ENCODE measurements at places on chromosomes 13 and 19.

DNA sequence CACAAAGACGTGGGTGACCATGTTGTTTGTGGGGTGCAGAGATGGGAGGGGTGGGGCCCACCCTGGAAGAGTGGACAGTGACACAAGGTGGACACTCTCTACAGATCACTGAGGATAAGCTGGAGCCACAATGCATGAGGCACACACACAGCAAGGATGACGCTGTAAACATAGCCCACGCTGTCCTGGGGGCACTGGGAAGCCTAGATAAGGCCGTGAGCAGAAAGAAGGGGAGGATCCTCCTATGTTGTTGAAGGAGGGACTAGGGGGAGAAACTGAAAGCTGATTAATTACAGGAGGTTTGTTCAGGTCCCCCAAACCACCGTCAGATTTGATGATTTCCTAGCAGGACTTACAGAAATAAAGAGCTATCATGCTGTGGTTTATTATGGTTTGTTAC lies 5.6 kb downstream of the KLK2 start:
- DNase-seq: no peak

DNA sequence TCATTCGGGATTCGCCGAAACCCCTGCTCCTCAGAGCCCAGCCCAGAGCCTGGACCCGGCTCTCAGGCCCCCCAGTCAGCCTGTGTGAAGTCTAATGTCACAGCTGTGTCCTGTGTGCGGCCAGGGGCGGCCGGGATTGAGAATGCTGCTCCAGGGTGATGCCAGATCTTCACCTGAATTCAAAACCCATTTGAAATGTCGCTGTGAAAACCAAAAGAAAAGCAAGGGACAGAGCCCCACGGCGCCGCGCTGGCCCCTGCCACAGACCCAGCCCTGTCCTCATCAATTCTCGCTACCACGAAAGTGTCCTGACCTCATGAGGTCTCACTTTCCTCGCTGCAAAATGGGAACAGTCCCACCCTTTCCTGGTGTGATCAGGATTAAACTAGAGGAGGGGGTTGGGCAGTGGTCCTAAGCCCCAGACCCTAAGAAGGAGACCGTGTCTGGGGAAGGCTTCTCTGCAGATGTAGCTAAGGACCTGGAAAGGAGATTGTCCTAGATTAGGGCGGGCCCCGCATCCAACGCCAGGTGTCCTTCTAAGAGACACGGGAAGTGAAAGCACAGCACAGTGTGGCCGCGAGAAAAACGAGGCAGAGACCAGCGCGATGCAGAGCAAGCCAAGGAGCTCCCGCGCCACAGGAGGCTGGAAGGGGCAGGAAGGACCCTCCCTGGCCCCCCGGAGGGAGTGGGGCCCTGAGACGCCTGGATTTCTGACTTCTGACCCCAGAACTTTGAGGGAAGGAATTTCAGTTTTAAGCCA lies 34.0 kb upstream of the SPACA7 start:
- DNase-seq: no peak

- peak; percentile 49 for DNase-seq
These were observed at the start of gene LAIR1 for GRCh38 chr19:54364775-54365257. Gene LAIR1 (minus strand): TSS chr19:54364931. CDS start chr19:54364804, 127 bp downstream.

- DNase-seq: no peak
These were observed 26.9 kb upstream of the TMEM160 start for GRCh38 chr19:47075179-47075810.

DNA sequence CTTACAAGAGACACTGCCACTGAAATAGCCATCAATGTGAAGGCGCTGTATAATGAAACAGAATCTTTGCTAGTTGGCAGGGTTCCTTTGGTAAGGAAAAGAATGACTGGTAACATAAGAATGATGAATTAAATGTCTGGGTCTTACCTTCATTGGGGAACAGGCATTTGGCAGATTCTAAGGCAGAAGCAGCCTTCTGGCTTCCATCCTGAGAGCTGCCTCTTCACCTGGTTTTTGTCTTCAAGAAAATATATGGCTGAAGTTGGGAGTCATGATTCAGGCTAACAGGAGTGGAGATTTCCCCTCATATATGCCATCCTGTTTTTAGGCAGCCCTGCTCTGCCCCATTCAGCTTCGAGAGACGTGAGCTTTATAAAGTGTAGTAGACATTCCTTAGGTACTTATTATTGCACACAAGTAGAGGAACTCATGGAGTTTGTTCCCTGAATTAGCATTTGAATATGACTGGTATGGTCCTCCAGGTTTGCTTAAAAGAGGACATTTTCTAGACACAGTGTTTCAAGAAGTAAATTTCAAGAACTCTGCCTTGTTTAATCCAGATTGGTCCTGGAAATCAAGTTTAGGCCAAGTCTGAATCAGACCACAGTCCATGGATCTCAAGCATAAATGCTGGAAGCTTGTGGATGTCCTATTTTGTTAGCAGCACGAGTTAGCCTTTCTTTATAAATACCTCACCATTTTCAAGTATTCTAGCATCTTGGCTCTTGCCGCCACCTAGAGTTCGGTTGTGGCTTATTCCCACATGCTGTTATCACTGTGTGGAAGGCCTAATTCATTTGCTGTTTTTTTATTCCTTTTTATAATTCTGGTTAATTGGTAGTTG lies 56.2 kb upstream of the AKAP11 start:
- DNase-seq: peak; percentile 9

- DNase-seq: no peak
These were observed 18.8 kb downstream of the MTRF1 start for GRCh38 chr13:41244556-41244955.

DNA sequence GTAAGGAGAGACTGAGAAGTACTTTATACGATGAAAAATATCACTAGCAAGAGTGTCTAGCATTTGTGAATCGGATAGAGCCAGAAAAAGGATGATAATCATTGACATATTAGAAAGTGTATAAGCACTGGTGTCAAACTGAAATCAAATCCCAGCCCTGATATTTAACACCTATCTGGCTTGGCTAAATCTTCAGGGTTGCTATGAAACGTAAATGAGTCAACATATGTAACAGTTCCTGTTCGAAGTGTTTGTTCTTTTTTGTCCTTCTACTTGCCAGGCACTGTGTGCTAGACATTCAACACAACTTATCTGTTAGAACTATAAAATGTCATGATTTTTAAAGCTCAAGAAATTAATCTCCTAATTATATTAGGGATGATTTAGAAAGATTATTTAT lies 40.8 kb downstream of the SERPINE3 start:
- DNase-seq: no peak

All from naive thymus-derived CD4-positive, alpha-beta T cell (primary cell).